Stimulated activated CD8-positive, alpha-beta memory T cell treated with anti-CD3 and anti-CD28 coated beads, Interleukin-15, amount 100 ng/mL, for 48 hours (primary cell): ENCODE measurements at places on chromosomes 3 and 15.
A peak's percentile ranks its signal among the peaks of the same experiment; 100 is the strongest.

GRCh38 chr3:122273498-122273897, 51.5 kb upstream of the CSTA start:
- DNase-seq: no peak

DNA sequence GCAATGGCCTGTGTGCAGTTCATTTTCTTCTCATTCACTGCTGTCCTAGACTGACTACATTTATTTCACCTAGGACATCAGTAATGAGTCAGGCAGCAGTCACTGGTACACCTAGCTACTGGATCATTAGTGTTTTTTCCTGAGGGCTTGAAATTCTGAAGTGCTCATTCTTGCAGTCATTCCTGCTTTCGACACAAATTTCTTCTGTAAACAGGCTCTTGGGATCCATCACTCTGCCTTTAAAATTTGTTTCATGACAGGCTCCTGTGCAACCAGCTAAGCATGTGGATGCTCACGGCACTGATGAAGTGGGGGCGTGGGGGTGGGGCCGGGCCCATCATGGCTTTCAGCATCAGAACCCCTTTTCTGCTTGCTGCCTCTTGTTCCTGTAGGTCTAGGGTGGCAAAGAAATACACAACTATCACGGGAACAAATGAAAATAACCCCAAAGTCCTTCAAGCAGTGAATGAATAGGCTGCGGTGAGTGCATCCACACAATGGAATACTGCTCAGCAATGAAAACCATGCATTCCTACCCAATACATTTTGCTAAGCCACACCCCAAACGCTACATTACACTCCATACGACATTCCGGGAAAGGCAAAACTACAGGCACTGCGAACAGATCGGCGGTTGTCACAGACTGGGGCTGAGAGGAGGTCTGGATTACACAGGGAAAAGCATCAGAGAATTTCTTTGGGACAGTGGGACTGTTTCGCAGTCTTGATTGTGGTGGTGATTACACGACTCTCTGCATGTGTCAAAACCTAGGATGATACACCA, 9.3 kb upstream of the MELTF start:
- DNase-seq: no peak

DNA sequence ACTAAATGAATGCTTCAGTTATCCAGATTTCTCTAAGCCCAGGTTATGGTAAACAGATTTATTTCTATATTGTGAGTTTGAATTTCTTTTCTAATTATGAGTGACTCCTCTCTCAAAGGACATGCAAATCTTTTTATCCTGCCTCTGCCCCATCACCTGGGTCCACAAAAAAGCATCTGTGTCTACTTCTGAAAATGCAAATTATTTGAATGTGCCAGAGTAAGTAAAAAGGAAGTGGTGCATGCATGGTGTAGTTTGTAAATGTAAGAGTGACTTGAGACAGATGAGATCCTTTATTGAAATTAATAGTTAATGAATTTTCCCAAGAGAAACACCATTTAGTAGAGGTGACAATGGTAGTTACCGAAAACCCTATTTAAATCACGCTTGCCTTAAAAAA, 26.9 kb downstream of the MCTP2 start:
- no peak for DNase-seq

DNA sequence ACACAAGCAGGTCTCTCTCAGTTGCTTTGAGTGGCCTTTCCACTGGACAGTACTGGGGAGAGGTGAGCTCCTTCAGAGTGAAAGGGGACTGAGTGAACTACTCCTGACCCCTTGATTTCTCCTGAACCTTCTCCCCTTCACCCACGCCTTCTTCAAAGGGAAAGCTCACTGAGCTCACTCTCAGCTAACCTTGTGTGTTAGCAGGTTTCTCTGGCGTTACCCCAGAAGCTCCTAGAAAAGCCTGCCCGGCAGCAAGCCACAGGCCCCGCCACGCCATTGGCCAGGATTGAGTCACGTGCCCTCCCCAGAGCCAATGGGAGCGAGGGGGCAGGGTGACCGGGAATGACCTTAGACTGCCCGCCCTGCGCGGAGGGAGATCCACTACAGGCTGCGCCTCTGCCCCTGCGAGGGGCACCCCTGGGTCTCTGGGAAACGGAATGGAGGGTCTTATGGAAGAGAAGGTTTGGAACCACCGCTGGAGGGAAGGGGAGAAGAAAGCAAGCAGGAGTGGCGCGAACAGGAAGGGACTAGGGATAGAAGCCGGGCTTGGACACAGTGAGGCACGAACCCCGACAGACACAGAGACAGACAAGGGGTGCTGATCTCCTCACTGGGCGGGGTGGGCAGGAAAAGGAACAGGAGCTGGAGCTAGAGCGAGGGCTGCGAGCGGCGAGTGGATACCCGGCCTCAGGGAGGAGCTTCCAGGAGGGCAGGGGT, 17.4 kb upstream of the CLK3 start:
- peak; percentile 83 for DNase-seq

DNA sequence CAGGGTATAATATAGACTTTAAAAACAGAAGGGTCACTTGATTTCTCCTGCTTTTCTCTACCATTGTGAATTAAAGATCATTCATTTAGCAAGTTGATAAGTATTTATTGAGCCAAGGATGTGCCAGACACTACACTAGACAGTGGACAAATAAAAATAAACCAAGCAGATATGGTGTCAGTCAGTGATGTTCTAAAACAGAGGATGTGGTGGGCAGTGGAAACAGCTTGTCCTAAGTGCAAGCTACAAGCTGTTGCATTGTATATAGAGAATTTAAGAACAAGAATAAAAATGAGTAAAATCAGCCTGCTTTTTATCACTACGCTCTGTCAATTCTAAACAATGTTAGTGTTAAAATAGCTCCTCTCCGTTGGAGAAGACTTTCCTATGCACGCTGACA, 637.3 kb upstream of the GRM7 start:
- no peak for DNase-seq

GRCh38 chr15:67819636-67820035, 5.7 kb upstream of the SKOR1 start:
- DNase-seq: no peak

DNA sequence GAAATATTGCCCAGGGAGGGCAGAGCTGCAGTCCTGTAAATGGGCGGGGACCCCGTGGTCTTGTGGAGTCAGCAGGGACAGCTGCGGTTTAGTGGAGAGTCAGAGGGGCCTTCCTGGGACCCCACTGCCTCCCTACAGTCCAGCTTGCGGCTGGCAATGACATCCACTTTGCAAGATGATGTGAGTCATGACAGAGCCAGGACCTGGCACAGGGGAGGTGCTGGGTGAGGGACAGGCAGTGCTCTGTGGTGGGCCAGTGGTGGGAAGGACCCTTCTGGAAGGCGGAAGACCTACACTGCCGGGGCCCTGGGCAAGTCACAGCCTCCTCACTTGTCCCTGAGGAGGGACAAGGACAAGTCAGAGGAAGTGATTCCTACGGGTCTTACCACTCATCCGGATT, 17.8 kb downstream of the APBA2 start:
- no peak for DNase-seq

- no peak for DNase-seq
These were observed 53.1 kb upstream of the ULK4 start for GRCh38 chr3:42014921-42015533.

GRCh38 chr15:73317651-73318462, 50.9 kb downstream of the HCN4 start:
- DNase-seq: no peak
